ENCODE measurements at places on chromosomes 16 and 17. TPM values are rescaled to one million over a fixed set of nuclear protein-coding genes. Genes with fewer than 3 reads are reported as not detected.
A peak's percentile ranks its signal among the peaks of the same experiment; 100 is the strongest.

Gene KRT9
- not detected for total RNA-seq

Gene RAB34
- 63.5 TPM for total RNA-seq

GRCh38 chr17:39079836-39080235 is 71.6 kb downstream of the PLXDC1 start:
- no peak overlapping the region for H3K27ac ChIP-seq
- peaks cover 28% of the 10 kb centered on the region for H3K4me1 ChIP-seq
- no peaks in the 10 kb centered on the region for H3K27me3 ChIP-seq
- no peak for DNase-seq

Gene TBX6
- 1.4 TPM for total RNA-seq

- no peaks in the 10 kb centered on the region for H3K27me3 ChIP-seq
- H3K4me1 ChIP-seq = no peaks in the 10 kb centered on the region
- no peak for DNase-seq
- H3K4me3 ChIP-seq = no peak overlapping the region
Observed at GRCh38 chr17:81468770-81469121, 43.9 kb downstream of the ACTG1 start.

DNA sequence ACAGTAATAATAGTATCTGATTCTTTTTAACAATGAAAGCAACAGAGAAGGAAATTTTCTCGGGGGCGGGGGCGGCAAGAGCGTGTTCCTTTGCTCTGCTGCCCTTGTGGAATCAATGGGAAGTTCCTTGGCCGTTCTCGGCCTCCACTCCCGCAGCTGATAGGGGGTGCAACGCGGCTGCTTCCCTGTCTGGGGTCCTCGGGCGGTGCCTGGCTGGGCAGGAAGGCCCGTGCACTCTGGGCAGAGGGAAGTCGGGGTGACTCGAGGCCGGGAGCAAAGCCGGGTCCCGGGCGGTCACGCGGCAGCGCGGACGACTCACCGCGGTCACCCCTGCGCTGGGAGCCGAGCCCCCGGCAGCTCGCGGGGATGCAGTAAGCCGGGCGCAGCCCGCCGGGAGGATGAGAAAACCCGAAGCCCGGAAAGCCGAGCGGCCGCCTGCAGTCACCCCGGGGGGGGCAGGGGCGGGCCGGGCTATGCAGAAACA is 2.5 kb downstream of the TUBB3 start:
- peaks cover 49% of the 10 kb centered on the region for H3K27me3 ChIP-seq
- H3K36me3 ChIP-seq = no peaks in the 10 kb centered on the region
- peaks cover 38% of the 10 kb centered on the region for H3K4me1 ChIP-seq
- DNase-seq = no peak

GRCh38 chr17:37789021-37789565 is 44.2 kb upstream of the HNF1B start:
- DNase-seq = no peak
- no peaks in the 10 kb centered on the region for H3K4me1 ChIP-seq
- H3K27me3 ChIP-seq = peaks cover 18% of the 10 kb centered on the region
- no peak overlapping the region for H3K4me3 ChIP-seq

Gene DHRS7C
- not detected for total RNA-seq

- H3K36me3 ChIP-seq = peaks cover 24% of the 10 kb centered on the region
- peak overlapping the region; percentile 69 for H3K27ac ChIP-seq
- no peak overlapping the region for H3K4me3 ChIP-seq
- peaks cover 17% of the 10 kb centered on the region for H3K4me1 ChIP-seq
Observed at GRCh38 chr17:45277992-45278391, 16.1 kb upstream of the SPATA32 start.

- no peak overlapping the region for H3K4me3 ChIP-seq
- no peak for DNase-seq
- peak overlapping the region; percentile 20 for H3K27ac ChIP-seq
- H3K27me3 ChIP-seq = no peaks in the 10 kb centered on the region
- H3K36me3 ChIP-seq = no peaks in the 10 kb centered on the region
- peaks cover 40% of the 10 kb centered on the region for H3K4me1 ChIP-seq
Observed at GRCh38 chr17:59427996-59428395, 96.5 kb downstream of the YPEL2 start.

GRCh38 chr17:27264068-27264812 is 29.7 kb upstream of the WSB1 start:
- peaks cover 13% of the 10 kb centered on the region for H3K4me1 ChIP-seq
- no peak overlapping the region for H3K4me3 ChIP-seq
- no peak overlapping the region for H3K27ac ChIP-seq
- H3K27me3 ChIP-seq = no peaks in the 10 kb centered on the region

All from upper lobe of right lung (tissue), 1 donor.